ENCODE measurements at places on chromosomes 11 and 22.

DNA sequence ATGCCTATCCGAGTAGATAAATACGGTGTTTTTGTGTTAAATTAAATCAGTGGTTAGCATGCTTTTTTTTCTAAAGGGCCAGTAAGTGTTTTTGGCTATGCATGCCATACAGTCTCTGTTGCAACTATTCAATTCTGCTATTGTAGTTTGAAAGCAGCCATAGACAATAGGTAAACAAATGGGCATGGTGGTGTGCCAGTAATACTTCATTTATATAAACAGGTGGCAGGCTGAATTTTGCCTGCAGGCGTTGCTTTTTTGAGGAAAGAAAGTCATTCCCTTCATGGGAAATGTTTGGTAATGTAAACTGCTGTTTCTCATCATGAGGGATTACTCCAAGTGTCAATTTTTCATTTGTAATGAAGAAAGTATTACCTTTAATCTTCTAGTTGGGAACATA is 106.5 kb downstream of the TMEM135 start:
- DNase-seq: no peak

- DNase-seq: peak; percentile 45
These were observed 1.2 kb upstream of the P2RY6 start for GRCh38 chr11:73270855-73271477.

DNA sequence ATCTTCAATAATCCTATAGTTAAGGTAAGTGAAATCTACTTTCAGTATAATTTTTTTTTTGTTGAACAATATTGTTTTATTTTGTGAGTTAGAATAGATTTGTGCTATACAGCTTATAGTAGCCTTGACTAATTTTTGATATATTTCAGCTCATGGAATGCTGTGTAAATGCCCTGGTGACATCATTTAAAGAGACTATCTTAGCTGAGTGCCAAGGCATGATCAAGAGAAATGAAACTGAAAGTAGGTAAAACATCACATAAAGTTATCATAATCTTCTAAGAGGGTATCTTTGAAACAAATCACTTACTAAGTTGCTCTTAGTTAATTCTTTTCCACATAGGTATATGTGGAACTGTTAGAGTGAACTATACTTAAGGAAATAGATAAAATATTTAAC is 51.4 kb upstream of the ACAT1 start:
- no peak for DNase-seq

GRCh38 chr11:94272738-94273313 is 31.6 kb upstream of the IZUMO1R start:
- DNase-seq: no peak

GRCh38 chr11:119306373-119306890 is 10.5 kb downstream of the MCAM start:
- DNase-seq: no peak

Data from ecto neural progenitor cell (in vitro differentiated cells).